CD8-positive, alpha-beta memory T cell (primary cell): ENCODE measurements at places on chromosomes 2 and 18. TPM values are rescaled to one million over a fixed set of nuclear protein-coding genes. Genes with fewer than 3 reads are reported as not detected.

DNA sequence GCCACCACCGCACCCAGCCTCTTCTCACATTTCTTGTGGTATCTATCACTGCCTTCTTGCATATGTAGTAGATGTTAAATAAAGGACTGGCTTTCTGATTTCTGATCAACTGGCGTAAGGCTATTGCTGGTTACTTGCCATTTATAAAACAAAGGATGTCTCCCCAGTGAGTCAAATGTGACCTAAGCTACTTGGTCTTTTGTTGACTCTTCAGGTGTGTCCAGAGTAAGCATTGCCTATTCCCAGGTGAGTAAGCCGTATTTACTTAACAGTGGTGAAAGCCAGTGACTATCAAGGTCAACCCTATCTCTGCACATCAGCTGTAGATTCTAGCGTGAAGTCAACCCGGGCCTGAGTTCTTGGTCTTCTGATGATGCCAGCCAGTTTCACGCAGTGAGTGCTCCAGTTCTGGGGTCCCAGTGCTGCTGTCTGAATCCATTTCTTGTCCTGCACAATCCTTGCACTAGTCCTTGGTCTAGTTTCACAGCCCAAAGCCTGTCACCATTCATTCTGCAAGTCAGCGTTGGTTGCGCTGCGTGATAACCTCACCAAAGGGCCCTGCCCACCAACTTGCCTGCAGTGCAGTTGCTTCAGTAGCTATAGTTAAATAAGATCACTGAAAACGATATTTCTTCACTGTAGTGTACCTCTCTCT, 120.2 kb downstream of the GBX2 start:
- no peak for DNase-seq

- DNase-seq: no peak
Observed at GRCh38 chr18:64017870-64018269, 48.0 kb downstream of the SERPINB8 start.

GRCh38 chr2:113840518-113840917, 49.4 kb upstream of the ACTR3 start:
- no peak for DNase-seq

FIGLA gene
- total RNA-seq: not detected

VWC2L gene
- not detected for total RNA-seq
